ENCODE measurements at places on chromosomes 6 and 20.
A peak's percentile ranks its signal among the peaks of the same experiment; 100 is the strongest.

- no peak for DNase-seq
Observed at GRCh38 chr6:33314943-33315792, 1.3 kb upstream of the TAPBP start.

GRCh38 chr6:71347119-71347518 is 58.5 kb downstream of the OGFRL1 start:
- no peak for DNase-seq

- no peak for DNase-seq
Observed at GRCh38 chr6:12249541-12250382, 40.4 kb upstream of the EDN1 start.

DNA sequence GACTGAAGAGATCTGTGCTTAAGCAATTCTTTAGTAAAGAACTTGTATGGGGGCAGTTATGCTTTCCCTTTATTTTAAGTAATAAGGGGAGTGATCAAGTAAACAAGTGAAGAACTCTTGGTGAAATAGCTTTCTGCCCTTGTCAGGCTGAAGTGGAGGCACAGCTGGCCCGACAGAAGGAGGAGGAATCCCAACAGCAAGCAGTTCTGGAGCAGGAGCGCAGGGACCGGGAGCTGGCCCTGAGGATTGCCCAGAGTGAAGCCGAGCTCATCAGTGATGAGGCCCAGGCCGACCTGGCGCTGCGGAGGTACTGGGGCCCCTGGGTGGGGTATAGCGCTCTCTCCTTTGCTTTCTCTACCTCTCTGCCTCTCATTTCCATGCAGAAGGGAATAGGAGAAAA is 143.3 kb downstream of the MYO6 start:
- DNase-seq: no peak

DNA sequence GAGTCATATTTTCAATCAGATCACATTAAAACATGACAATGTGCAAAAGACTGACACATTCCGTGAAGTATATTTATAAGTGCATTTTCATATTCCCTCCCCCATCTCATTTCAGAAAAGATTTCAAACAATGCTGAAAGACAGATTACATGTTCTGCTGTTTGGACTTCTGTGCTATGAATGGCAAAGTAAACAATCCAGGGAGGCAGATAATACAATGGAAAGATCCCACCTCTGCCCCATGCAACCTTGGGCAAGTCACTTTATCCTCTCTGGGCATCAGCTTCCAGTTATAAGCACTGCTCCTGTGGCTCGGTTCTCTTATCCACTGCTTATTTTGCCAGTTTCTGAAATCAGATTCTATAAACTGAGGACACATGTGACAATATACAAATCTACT is 110.2 kb downstream of the RCAN2 start:
- DNase-seq: no peak

GRCh38 chr6:25017932-25018567 is 82.3 kb upstream of the RIPOR2 start:
- DNase-seq: peak; percentile 71

DNA sequence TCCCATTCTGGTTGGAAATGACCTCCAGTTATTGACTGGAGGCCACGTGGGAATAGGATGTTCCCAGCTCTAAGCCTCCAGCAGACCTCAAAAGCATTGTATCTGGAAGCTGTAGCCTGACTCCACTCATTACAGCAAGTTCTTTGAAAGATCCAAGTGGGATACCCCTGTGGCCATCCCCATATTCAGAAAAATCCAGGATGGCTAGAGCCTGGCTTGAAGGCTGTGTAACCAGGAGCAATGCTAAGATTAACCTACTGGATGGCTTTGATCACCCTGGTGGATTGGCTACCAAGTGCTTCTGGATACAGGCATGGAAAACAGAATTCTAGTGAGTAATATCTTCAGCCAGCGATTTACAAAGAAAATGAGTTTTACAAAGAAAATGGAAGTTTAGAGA is 151.2 kb downstream of the ADGRG6 start:
- DNase-seq: no peak

DNA sequence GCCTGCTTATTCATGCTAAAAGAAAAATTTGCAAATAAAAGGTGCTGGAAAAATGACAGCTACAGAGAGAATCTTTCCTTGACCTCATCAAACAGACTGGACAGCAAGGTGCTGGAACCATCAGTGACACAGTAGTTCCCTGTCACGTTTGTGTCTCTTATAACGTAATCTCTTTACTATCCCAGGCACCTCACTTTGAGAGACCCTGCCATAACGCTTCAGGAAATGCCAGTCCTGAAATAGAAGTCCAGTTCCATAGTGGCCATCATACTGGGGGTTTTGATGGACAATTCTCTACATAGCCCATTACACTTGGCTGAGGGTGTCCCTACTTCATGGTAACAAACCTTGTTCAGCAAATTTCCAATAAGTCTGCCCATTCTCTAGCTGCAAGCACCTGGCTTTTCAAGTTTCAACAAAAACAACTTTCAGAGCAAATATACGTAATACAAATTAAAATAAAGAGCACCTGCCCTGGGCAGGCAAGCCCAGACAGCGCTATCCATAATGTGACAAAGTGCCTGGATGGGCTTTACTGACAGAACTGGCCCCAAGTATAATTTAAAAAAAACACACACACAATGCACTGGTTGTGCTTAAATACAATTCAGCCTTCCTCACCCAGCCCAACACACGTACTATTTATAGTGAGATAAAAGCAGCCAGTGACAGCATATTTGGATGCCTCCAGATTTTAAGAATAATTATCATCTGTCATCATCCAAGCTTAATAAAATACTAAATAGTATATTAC is 38.7 kb downstream of the CNKSR3 start:
- no peak for DNase-seq

Measured in activated CD8-positive, alpha-beta memory T cell treated with anti-CD3 and anti-CD28 coated beads for 1 hour (primary cell).